GM12865 (cell line): ENCODE measurements at places on chromosomes 4 and X.
A peak's percentile ranks its signal among the peaks of the same experiment; 100 is the strongest.

- DNase-seq, result no peak
Measured at GRCh38 chrX:38898261-38898660, 97.0 kb downstream of the MID1IP1 start.

DNA sequence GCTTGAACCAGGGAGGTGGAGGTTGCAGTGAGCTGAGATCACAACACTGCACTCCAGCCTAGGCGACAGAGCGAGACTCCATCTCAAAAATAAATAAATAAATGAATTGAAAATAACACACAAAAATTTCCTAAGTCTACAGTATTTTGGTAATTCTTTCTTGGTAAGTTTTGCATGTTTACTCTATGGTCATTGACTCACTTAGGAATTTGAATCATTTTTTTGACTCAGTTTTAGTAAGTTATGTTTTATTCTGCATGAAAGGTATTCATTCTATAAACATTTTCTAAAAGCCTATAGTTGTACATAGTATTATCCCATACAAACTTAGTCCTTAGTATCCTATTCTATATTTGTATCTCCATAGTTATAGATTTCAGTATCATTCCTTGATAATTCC is 772.9 kb upstream of the SLIT2 start:
- DNase-seq, result no peak

DNA sequence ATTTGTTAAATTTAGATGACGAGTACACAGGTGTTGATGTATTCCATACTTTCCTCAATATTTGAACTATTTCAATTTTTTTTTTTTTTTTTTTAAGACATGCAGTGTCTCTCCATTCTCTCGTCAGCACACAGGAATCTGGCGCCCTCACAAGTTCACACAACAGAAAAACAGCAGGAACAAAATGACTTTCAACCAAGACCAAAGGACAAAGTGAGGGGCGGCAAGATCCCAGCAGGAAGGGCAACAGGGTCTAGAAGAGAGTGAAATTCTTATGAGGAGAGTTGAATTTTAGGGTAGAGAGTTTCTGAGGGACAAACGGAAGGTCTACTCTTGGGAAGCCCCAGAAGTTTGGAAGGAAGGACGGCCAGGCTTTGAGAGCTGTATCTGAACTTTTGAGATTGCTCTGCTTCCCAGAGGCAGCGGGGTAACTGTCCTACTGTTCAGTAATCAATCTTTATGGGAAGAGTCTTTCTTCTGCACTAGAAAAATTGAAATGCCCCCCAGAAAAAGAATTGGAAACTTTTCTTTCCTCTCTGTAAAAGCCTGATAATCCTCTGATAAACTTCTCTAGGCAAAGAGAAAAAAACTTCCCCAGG is 760.2 kb downstream of the RAB28 start:
- DNase-seq, result no peak

DNA sequence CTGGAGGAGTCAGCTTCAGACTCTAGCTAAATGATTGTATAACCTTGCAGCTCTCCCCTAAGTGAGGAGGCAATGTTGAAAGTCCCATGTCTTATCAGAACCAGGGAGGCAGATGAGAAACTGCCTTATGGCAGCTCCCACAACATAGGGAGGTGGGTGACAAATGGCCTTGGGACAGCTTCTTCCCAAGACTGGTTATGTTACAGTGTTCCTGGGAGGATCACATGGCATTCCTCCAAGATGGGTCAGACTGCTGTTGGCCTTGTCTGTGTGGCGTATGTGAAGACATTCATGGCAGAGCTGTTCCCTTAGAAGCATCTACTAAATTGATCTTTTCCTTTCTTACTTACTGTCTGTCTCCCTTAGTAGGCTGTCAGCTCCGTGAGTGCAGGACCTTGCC is 42.0 kb downstream of the HPRT1 start:
- DNase-seq, result no peak

DNA sequence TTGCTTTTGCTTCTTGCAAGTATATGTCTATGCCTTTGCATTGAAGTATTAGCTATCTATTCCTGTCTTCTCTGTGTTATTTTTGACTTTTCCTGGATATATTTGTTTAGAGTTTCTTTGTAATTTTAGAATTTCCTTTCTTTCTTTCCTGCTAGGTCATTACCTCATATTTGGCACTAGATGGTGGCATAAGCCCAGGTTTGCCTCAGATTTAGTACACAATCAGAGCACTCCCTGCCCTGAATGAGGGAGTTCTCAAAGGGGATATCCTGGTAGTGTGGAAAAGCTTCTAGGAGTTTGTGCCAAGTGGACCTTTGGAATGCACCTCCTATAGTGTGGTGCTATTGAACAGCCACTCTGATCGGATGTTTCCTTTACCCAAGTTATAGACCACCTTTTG is 181.6 kb downstream of the UGT8 start:
- DNase-seq, result peak; percentile 5

- DNase-seq, result no peak
Measured at GRCh38 chr4:16817286-16817685, 81.2 kb downstream of the LDB2 start.
